ENCODE measurements at places on chromosomes 4 and X. TPM values are rescaled to one million over a fixed set of nuclear protein-coding genes. Genes with fewer than 3 reads are reported as not detected.

DNA sequence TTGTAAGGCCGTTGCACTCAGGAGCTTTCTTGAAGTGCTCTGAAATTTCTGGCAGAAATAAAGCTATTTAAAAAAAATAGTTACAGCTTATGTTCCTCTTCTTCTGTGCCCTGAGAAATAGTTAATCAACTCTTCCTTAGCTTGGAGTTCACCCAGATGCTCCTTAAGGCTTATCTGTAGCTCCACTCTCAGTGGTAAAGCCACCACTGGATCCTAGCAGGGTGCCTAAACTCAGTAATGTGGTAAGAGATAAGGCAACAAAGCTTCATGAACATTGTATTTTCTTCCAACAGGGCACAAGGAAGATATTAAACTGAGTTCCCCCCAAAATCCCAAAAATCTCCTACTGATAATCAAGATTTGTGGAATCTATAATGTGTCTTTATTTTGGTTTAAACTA, 299.5 kb downstream of the MAPK10 start:
- no peaks in the 10 kb centered on the region for H3K4me1 ChIP-seq
- H3K27me3 ChIP-seq, result no peaks in the 10 kb centered on the region
- no peak overlapping the region for H3K4me3 ChIP-seq
- DNase-seq, result no peak
- no peaks in the 10 kb centered on the region for H3K36me3 ChIP-seq

GRCh38 chr4:87270144-87270543, 49.7 kb upstream of the KLHL8 start:
- H3K36me3 ChIP-seq, result no peaks in the 10 kb centered on the region
- H3K27ac ChIP-seq, result no peak overlapping the region

TEX13B gene
- total RNA-seq, result not detected

DNA sequence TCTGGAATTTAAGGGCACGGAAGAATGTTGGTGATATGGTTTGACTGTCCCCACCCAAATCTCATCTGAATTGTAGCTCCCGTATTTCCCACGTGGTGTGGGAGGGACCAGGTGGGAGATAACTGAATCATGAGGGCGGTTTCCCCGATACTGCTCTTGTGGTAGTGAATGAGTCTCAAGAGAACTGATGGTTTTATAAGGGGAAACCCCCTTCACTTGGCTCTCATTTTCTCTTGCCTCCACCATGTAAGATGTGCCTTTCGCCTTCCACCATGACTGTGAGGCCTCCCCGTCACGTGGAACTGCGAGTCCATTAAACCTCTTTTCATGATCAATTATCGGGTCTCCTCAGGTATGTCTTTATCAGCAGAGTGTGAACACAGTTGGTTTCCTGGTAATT, 25.6 kb upstream of the DHRSX start:
- no peak overlapping the region for H3K4me3 ChIP-seq
- DNase-seq, result no peak
- H3K4me1 ChIP-seq, result no peaks in the 10 kb centered on the region
- H3K27ac ChIP-seq, result no peak overlapping the region

DNA sequence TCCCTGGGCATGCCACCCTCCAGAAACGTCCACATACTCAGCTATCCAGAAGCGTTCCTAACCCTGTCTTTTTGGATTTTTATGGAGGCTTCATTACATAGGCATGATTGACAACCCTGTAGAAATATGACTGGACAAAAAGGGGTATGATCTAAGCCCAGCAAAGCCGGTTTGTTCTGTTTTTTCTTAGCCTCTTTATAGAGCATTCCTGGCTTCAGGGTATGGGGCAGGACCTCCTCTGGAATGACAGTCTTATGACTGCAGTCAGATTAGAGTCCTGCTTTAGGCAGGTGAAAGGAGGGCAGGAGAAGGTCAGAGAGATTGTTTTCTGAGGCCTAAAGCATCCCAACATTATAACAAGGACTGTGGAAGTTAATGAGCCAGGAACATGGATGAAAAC, 137.4 kb downstream of the DCLK2 start:
- H3K27ac ChIP-seq, result peak overlapping the region; percentile 54
- no peaks in the 10 kb centered on the region for H3K27me3 ChIP-seq
- peaks cover 4% of the 10 kb centered on the region for H3K4me1 ChIP-seq
- H3K4me3 ChIP-seq, result no peak overlapping the region
- no peak for DNase-seq

All from aorta (tissue), 5 donors.